ENCODE measurements at places on chromosomes 2 and 18.

- DNase-seq, result no peak
Observed at GRCh38 chr2:144211065-144211464, 308.9 kb downstream of the ZEB2 start.

- no peak for DNase-seq
Observed at GRCh38 chr2:205948496-205948837, 137.5 kb downstream of the INO80D start.

DNA sequence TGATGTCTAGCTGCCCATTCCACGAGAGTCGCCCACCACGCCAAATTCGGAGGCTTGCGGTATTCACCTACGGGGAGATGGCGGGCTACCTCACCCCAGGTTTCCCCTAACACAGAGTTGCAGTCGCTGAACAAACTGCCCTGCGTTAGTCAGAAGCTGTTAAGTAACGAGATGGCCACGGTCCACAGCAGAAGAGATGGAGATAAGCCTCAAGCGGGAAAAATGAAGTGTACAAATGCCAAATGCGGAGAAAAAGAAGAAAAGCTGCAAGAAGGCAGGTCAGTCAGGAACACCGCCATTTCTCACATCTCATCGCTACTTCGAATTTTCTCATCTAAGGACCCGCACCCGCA lies 425 bp downstream of the ASB3 start:
- peak; percentile 12 for DNase-seq

GRCh38 chr2:152395103-152395502 lies 60.1 kb downstream of the FMNL2 start:
- DNase-seq, result no peak

DNA sequence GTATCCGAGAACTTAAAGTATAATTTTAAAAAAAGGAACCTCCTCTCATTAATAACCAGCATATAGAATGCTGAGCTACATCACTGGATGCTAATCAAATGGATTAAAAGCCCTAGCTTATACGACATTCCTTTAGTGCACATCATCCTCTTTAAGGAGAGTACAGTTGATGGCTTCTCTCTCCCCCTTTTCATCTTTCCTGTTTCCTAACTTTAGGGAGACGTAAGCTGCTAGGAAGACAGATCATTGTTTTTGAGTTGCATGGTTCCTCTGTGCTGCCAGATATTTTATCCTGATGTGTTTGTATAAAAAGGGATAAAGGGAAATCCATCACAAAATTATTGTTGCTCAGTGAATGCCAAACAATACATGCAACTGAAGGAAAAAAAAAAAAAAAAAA lies 94.2 kb downstream of the SLC8A1 start:
- no peak for DNase-seq

- DNase-seq, result no peak
Observed at GRCh38 chr18:57122936-57123510, 23.9 kb upstream of the BOD1L2 start.

DNA sequence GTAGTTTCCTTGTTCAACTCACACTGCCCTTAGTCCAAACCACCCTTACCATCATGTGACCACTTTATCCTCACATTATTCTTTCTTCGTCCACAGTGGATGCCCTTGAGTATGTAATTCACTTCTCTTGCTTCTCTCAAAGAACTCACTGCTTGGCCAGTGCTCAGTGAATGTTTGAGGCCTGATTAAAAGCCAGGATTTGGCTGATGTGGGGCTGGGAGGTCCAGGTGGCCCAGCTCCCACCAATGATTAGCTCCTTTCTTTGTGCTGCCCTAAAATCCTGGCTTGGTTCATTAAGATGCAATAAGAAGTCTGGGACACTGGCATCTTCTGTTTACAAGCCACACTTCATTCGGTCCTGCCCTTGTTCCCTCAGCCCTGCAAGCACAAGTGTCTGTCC lies 97.8 kb upstream of the CELF4 start:
- DNase-seq, result no peak

DNA sequence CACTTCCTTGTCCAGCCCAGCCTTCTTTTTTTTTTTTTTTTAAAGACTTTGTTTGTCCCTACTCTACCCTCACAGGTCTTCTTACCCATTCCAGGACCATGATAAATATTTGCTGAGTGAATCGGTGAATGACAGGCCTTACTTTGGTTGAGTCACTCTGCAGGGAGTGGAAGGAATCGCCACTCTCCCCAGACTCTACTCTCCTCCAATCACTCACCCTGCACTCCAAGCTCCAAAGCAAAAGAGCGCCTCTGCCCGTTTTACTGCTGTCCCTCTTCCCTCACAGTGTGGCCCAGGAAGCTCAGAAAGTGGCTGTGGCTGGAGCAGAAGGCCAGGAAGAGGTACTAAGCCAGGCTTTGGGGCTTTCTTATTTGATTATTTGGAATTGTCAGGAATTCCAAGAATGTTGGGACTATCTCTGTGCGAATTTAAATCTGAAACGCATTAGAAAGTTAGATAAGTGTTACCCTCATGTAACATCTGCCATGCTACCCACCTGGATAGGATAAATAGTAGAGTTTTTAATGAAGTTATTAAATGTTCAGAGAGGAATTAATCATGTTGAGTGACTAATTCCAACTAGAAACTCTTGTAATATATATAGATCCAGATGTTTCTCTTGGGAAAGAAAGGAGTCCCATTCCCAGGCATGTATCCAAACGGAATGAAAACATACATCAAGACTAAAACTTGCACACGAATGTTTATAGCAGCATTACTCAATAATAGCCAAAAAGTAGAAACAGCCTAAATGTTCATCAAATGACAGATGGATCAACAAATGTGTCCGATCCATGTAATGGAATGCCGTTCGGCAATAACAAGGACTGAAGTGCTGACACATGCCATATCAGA lies 43.0 kb upstream of the CHMP1B start:
- DNase-seq, result no peak

GRCh38 chr2:150485871-150486538 lies 1.5 kb downstream of the RND3 start:
- DNase-seq, result no peak
